ENCODE measurements at places on chromosomes 3 and 15. TPM values are rescaled to one million over a fixed set of nuclear protein-coding genes. Genes with fewer than 3 reads are reported as not detected.

LMAN1L gene
- not detected for total RNA-seq

SPINK8 gene
- total RNA-seq, result not detected

DNA sequence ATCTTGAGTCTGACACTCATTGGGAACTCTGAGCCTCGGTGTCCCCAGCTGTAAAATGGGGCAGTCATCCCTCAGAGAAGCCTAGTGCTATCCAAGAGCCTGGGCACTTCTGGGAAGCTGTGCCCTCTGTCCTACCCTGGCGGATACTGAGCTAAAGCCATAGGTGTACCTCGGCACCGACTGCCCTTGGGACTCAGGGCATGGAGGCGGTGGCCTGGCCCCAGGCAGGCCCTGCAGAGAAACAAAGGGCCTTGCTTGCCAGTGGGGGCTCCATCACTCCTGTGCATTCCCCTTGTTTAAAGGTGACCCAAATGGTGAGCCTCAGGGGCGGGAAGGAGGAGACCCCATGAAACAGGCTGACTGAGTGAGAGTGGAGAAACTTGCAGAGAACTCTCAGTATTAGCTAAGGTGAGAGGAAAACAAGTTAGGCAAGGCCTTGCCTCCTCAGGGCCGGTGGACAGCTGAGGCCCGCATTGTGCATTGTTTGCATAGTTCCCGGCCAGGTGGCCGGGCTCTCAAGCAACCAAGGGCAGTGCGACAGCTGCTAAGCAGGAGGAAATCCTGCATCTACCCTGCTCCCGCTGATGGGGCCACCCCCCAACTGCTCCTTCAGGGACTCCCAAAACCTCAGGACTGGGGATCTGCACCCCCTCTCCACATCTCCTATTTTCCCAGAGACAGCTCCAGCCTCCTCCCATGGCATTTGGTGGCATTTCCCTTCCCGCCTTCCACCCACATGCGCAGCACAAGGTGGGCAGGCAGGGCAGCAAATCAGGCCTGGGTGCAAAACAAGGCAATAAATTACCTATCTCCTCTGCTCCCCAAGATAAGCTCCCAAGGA, 4.3 kb downstream of the PFKFB4 start:
- no peak for DNase-seq

DNA sequence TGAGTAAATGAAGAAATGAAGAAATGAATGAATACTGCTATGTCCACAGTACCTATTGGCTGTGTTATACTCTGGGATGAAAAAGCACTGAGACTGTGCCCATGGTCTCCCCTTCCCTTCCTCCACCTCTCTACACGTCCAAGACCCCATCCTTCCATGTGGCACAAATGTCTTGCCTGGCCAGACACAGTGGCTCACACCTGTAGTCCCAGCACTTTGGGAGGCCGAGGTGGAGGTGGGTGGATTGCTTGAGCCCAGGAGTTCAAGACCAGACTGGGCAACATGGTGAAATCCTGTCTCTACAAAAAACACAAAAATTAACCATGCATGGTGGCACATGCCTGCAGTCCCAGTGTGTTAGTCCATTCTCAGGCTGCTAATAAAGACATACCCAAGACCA, 200.1 kb downstream of the FAM43A start:
- no peak for DNase-seq

GRCh38 chr3:45864760-45865519, 21.4 kb upstream of the CCR9 start:
- no peak for DNase-seq
